ENCODE measurements at places on chromosomes 1 and 21.

- no peak for DNase-seq
These were observed 176.4 kb upstream of the C8B start for GRCh38 chr1:57142169-57142568.

DNA sequence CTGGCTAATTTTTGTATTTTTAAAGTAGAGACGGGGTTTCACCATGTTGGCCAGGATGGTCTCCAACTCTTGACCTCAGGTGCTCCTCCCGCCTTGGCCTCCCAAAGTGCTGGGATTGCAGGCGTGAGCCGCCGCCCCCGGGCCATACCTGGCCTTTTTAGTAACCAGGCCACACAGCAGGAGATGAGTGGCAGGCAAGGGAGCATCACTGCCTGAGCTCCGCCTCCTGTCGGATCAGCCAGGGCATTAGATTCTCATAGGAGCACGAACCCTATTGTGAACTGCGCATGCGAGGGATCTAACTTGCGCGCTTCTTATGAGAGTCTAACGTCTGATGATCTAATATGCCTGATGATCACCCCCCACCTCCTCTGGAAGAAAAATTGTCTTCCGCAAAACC, 308.7 kb upstream of the PRMT6 start:
- DNase-seq: no peak

GRCh38 chr1:118918230-118918939, 69.8 kb downstream of the TBX15 start:
- DNase-seq: no peak

DNA sequence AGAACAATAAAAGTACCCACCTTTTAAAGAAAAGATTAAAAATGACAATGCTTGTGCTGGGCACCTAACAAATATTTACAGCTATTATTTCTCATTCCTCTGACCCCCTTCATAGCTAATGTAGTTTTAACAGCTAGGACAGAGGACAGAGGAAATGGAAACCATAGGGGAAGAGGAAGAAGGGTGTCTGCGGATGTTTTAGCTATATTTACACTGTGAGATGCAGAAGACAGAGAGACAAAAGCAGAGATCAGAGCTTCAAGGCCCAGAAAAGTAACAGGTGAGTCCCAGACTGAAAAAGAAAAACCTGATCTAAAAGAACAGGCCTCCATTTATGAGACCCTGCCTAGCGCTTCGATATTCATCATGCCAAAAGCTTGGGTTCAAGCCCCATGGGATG, 72.0 kb downstream of the ZNF281 start:
- no peak for DNase-seq

All from activated CD4-positive, alpha-beta T cell treated with anti-CD3 and anti-CD28 coated beads for 36 hours (primary cell).